ENCODE measurements at places on chromosomes 11 and 22. TPM values are rescaled to one million over a fixed set of nuclear protein-coding genes. Genes with fewer than 3 reads are reported as not detected.

The PNPLA3 gene
- total RNA-seq: 4.1 TPM

DNA sequence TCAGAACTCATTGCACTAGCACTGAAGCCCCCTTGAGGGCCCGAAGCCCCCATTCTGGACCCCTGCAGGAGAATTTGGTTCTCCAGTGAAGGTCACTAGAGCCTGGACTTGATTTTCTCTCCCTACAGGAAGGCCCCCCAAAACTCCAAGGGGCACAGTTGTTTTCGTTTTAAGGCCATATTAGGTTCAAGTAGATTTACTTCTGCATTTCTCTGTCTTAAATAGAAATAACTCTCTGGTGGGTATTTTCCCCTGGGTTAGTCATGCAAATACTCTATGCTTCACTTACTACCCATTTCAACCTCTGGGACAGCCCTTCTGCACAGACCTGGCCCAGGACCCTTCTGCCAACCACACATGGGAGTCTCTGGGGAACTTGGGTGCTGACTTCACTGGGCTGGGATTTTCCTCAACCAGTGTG is 41.6 kb downstream of the WEE1 start:
- H3K4me3 ChIP-seq: no peak overlapping the region
- no peaks in the 10 kb centered on the region for H3K36me3 ChIP-seq
- H3K4me1 ChIP-seq: peaks cover 35% of the 10 kb centered on the region
- DNase-seq: no peak
- no peak overlapping the region for H3K27ac ChIP-seq

DNA sequence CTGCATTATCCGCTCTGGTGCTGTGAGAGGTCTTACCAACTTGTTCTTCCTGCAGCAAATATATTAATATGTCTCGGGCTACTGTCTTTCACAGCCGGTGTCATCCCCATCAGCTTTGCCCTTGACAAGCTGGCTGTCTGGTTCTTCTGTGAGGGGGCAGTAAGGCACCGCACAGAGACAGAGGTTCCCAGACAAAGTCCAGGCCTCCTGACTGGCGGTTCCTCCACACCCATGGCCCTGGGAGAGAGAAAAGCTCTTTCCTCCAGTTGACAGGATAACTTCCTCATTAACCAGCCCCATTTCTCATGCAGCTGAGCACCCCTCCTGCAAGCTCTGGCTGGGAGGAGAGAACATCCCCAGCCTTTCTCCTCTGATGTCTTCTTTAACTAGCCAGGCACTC is 212.5 kb upstream of the SEZ6L start:
- peaks cover 30% of the 10 kb centered on the region for H3K27me3 ChIP-seq
- H3K36me3 ChIP-seq: peaks cover 5% of the 10 kb centered on the region
- no peaks in the 10 kb centered on the region for H3K4me1 ChIP-seq
- H3K4me3 ChIP-seq: no peak overlapping the region
- DNase-seq: no peak

DNA sequence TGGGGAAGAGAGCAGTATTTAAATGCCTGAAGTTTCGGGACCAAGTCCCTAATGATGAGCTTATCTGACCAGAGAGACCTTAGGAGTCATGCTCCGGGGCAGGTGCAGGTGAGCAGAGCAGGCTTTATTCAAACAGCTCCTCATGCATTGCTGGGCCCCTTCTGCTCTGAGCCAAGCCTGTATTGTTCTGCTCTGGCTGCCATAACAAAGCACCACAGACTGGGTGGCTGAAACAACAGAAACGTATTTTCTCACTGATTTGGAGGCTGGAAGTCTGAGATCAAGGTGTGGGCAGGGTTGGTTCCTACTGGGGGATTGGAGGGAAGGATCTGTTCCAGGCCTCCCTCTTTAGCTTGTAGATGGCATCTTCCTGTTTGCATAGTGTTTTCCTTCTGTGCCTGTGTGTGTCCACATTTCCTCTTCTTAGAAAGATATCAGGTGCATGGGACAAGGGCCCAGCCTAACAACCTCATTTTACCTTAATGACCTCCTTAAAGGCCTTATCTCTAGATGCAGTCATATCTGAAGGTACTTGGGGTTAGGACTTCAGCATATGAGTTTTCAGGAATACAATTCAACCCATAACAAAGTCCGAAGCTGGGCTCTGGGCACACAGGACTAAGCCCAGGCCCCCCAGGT is 97.1 kb upstream of the PARVA start:
- peaks cover 17% of the 10 kb centered on the region for H3K4me1 ChIP-seq
- no peak for DNase-seq
- H3K27ac ChIP-seq: no peak overlapping the region
- H3K27me3 ChIP-seq: no peaks in the 10 kb centered on the region

The AASDHPPT gene
- 55.3 TPM for total RNA-seq

The CALCA gene
- not detected for total RNA-seq

The KDM4D gene
- 1.1 TPM for total RNA-seq

The KDM4E gene
- not detected for total RNA-seq

The ANO5 gene
- total RNA-seq: not detected

The MPZL3 gene
- 17.7 TPM for total RNA-seq

GRCh38 chr11:7677071-7677470 is 3.8 kb upstream of the CYB5R2 start:
- H3K27ac ChIP-seq: peak overlapping the region; percentile 50
- DNase-seq: peak; percentile 95
- H3K4me3 ChIP-seq: peak overlapping the region; percentile 15
- peaks cover 20% of the 10 kb centered on the region for H3K4me1 ChIP-seq
- no peaks in the 10 kb centered on the region for H3K36me3 ChIP-seq
- H3K27me3 ChIP-seq: no peaks in the 10 kb centered on the region

DNA sequence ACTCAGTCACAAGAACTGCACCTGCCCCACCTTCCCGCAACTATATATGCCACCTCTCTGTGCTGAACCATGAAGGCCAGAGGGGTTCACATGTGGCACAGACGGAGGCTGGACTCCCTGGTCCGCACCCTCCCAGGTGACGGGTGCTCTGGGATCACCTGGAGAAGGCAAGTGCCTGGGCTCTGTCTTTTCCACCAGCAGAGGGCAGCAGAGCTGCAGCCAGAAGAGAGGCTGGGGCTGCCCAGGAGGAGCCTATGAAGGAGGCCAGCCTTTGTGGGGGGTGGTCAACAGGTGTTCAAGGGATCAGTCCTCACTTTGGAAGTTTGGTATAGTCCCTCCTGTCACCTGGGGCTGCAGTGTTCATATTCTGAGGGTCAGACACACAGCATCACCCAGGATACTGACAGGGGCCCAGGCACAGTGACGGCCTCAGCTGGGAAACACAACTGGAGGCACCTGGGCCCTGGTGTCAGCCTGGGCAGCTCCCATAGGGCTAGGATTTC is 39.2 kb upstream of the IGLL5 start:
- H3K27me3 ChIP-seq: peaks cover 73% of the 10 kb centered on the region
- no peak overlapping the region for H3K27ac ChIP-seq
- H3K4me1 ChIP-seq: no peaks in the 10 kb centered on the region
- no peaks in the 10 kb centered on the region for H3K36me3 ChIP-seq

DNA sequence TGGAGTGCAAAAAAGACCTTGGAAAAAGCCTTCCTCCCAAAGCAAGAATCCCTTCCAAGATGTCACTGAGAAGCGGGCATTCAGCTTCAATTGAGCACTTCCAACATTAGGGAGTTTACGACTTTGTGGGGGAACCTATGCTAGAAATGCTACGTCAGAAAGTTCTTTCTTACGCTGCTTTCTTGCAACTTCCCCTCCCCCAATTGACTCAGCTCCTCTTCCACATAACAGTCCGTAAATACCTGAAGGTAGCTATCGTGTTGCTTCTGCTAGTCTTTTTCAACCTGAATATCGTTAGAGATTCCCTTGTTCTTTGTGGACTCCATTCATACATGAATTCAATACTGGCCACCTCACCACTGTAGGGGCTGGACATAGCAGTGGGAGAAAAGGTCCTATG is 47.0 kb downstream of the VSIG10L2 start:
- no peak overlapping the region for H3K27ac ChIP-seq
- no peak overlapping the region for H3K4me3 ChIP-seq
- H3K27me3 ChIP-seq: no peaks in the 10 kb centered on the region
- H3K4me1 ChIP-seq: peaks cover 14% of the 10 kb centered on the region
- DNase-seq: no peak

DNA sequence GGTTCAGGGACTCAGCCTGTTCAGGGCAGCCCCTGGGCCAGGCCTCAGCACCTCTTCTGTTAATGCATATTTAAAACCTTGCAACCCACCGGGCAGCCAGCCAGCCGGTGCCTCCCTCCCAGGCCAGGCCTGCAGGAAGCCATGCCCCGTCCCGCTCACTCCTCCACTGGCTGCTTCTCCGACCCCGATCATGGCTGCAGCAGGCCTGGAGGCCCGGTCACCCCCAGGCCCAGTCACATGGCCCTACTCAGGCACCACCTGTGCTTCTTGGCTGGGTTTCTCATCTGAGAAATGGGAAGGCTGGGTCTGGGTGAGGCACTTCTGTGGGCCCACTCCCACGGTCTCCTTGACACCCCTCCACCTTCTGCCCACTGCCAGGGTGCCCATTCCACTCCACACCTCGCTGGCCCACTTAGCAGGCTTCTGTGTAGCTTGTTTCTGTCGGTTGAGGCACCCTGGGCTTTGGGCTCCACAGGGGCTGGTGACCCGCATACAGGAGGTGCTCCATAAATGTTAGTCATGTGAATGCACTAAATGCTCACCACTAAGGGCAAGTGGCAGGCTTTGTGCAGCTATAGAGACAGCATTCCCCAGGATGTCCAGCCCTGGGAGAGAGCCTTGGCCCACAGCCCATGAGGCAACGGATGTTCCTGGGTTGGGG is 11.4 kb downstream of the RTN4R start:
- DNase-seq: no peak
- H3K27me3 ChIP-seq: no peaks in the 10 kb centered on the region
- H3K27ac ChIP-seq: no peak overlapping the region
- no peak overlapping the region for H3K4me3 ChIP-seq
- H3K36me3 ChIP-seq: no peaks in the 10 kb centered on the region
- H3K4me1 ChIP-seq: no peaks in the 10 kb centered on the region

The CNGA4 gene
- total RNA-seq: not detected

The PDXP gene
- total RNA-seq: 10.3 TPM

- peaks cover 6% of the 10 kb centered on the region for H3K36me3 ChIP-seq
- H3K27me3 ChIP-seq: no peaks in the 10 kb centered on the region
- H3K4me1 ChIP-seq: peaks cover 6% of the 10 kb centered on the region
- no peak overlapping the region for H3K4me3 ChIP-seq
- DNase-seq: no peak
Measured at GRCh38 chr22:46508491-46508999, 28.9 kb downstream of the CELSR1 start.
